ENCODE measurements at places on chromosomes 12 and 14. TPM values are rescaled to one million over a fixed set of nuclear protein-coding genes. Genes with fewer than 3 reads are reported as not detected.

GRCh38 chr12:45638386-45638785 is 91.1 kb upstream of the ARID2 start:
- no peak for DNase-seq

DNA sequence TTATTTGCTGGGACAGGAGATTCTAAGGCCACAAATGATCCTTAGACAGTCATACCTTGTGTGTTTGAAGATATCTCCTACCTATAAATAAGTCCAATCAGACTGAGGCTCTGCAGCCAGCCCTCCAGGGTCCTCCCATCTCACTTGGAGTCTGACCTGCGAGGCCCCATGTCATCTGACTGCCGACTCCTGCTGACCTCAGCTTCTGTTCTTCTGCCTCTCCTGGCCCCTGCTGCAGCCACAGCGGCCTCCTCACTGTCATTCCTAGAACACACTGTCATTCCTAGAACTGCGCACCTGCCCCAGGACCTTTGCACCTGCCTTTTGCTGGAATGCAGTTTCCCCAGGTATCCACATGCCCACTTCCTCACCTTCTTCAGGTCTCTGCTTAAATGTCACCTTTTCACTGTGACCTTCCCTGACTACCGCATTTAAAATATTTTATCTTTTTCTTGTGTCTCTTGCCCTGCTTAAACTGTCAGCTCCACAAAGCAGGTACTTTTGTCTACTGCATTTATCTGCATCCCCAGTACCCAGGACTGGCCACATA is 56.5 kb upstream of the RIN3 start:
- no peak for DNase-seq

AVPR1A gene
- not detected for total RNA-seq

AMN1 gene
- 13.9 TPM for total RNA-seq

DNA sequence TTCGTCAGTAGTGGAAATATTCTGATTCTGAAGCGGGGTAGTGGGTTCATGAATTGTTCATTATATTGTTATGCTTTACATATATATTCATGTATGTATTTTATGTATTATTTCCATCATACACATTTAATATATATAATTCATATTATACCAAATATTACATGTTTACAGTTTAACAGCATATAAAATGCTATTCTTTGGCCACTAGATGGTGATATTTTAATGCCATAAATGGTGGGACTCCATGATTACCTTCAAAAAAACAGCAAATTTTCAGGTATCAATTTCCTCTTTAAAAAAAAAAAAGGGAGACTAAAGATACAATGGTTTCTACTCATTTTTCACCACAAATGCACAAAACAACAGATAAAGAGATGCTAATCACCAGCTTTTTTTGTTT is 41.0 kb downstream of the BDKRB1 start:
- DNase-seq, result peak; percentile 25

APOLD1 gene
- total RNA-seq, result 18.9 TPM

- peak; percentile 60 for DNase-seq
These were observed 22.7 kb downstream of the TRAFD1 start for GRCh38 chr12:112148031-112148513.

DNAH10 gene
- not detected for total RNA-seq

- peak; percentile 53 for DNase-seq
These were observed at the start of gene ZNF219 for GRCh38 chr14:21098076-21098891. Gene ZNF219 (minus strand): TSS chr14:21098655. CDS start chr14:21093591, 5,064 bp downstream.
